Right kidney (tissue), 9 donors: ENCODE measurements at places on chromosomes 16 and 17.

GRCh38 chr16:3881499-3881990, 1.0 kb upstream of the CREBBP start:
- no peak for DNase-seq

DNA sequence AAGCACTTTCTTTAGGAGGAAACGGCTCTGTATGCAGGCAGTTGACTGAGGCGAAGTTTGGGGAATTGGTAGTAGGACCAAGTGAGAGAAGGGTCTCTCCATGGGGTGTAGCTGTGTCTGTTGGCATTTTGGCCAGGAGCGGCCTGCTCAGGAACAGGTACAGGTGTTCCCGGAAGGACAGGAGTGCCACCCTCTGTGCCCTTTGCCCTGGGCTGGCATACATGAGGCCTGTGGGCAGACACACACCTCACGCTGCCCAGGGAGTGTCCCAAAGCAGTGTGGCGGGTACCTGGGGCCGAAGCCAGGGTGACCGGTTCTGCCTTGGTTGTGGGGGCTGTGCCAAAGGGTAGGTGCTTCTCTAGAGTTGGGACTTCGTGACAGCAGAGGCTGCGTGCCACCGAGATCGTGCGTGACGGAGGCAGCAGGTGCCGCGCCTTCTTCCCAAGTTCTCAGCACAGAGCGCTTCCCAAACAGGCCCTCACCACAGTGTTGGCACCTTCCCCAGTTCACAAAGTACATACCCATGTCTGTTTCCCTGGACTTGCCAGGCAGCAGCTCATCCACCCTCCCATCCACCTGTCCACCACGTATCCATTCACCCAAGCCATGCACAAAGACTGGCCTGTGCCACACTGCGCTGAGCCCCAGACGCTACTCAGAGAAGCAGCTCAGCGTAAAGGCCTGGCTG, 19.9 kb upstream of the TCF25 start:
- DNase-seq, result no peak

DNA sequence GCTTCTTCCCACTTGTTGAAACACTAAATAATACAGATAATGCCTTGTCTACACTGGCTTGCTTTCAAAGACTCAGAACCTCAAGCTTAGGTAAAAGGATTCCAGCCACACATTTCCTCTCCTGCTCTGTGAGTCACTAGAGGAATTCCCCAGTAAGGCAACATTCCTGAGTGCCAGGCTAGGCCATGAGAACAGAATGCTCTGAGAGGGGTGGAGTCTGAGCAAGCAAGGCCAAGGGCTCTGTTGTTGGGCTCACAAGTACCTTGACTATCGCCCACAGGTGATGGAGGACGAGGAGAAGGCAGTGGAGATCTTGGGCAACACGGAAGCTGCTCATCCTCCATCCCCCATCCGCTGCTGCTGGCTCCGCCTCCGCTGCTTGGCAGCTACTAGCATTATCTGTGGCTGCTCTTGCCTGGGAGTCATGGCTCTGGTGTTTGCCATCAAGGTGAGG, 6.7 kb upstream of the PHKG2 start:
- no peak for DNase-seq

DNA sequence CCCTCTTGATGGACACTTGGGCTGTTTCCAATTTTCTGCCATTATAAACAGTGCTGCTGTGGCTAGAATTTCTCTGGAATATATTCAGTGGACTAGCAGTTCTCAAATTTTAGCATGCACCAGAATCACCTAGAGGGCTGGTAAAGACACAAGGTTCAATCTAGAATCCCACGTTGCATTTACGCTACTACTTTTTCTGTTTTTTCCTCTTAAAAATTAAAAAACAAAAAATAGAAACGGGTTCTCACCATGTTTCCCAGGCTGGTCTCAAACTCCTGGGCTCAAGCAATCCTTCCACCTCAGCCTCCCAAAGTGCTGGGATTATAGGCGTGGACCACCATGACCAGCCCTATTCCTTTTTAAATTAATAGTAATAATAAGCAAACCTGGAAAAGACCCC, 14.5 kb upstream of the PRM1 start:
- DNase-seq, result no peak

- DNase-seq, result no peak
Measured at GRCh38 chr17:21089145-21089544, 37.6 kb upstream of the DHRS7B start.
